ENCODE measurements at places on chromosomes 5 and 9. TPM values are rescaled to one million over a fixed set of nuclear protein-coding genes. Genes with fewer than 3 reads are reported as not detected.

Gene GABRA1
- total RNA-seq = not detected

Gene SPATA31E1
- total RNA-seq = not detected

Gene PHF2
- total RNA-seq = 14.4 TPM

Gene LCN9
- total RNA-seq = not detected

Gene CSF2
- total RNA-seq = 0.47 TPM

Gene SLC6A18
- not detected for total RNA-seq

Gene ANKRD18A
- total RNA-seq = 9.2 TPM

Gene PCDHGC5
- total RNA-seq = 0.06 TPM

Gene AP3B1
- total RNA-seq = 33.4 TPM

Gene GRXCR2
- total RNA-seq = not detected

Gene MEGF10
- total RNA-seq = not detected

Gene SPINK13
- total RNA-seq = not detected

Gene SPATA31C1
- not detected for total RNA-seq

Gene FOXD4L4
- 0.07 TPM for total RNA-seq

Gene CENPK
- total RNA-seq = 27.9 TPM

Gene ACTBL2
- total RNA-seq = not detected

Gene DMRT3
- not detected for total RNA-seq

Gene LCN15
- total RNA-seq = not detected

Measured in A549 treated with GW870086 at 1 μM for 4 hours (cell line).